ENCODE measurements at places on chromosomes 1 and 21.

GRCh38 chr1:228393268-228393701, 13.3 kb downstream of the TRIM11 start:
- DNase-seq: no peak

- DNase-seq: no peak
Measured at GRCh38 chr1:19860418-19860817, 21.8 kb upstream of the OTUD3 start.

GRCh38 chr1:26533951-26534509, 4.5 kb downstream of the RPS6KA1 start:
- no peak for DNase-seq

GRCh38 chr1:44678626-44679025, 4.1 kb downstream of the ARMH1 start:
- DNase-seq: no peak

GRCh38 chr1:41322835-41323234, 38.4 kb upstream of the FOXO6 start:
- DNase-seq: peak; percentile 33

DNA sequence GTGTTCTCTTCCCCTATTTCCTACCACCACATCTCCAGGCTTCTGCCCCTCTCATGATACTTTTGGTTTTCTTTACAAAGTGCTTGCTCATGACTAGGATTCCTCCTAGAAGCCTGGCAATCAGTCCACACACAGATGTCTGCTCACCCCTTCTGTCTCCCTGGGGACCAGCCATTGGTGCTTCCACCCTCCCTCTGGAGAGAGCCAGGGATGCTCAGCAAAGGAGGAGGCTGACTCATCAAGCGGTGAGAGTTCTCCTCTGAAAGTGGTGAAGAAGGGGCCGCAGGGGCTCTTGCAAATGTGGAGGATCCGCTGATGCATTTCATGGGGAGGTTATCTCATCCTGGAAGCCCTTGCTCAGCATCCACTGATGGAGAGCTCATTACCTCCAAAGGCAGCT, 14.5 kb downstream of the NT5C1A start:
- DNase-seq: no peak

GRCh38 chr1:232901255-232901654, 49.2 kb upstream of the NTPCR start:
- no peak for DNase-seq

- DNase-seq: peak; percentile 11
Measured at GRCh38 chr1:19412654-19413053, 72.7 kb downstream of the CAPZB start.

DNA sequence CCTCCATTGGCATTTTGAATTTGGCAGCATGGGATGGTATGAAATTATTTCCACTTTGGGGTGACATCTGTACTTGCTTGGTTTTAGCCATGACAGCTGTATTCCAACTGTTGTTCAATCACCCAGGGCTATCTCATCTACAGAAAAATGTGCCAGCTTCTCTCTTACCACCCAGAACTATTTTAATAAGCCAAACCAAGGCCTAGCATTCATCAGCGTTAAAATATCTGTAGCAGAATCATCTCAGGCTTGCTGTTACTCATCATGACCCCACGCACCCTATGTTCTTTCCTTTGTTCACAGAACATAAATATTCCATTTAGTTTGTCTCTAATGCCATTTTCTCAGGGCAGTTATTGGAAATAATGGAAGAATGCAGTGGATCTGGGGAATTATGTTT, 49.8 kb downstream of the GIPC2 start:
- no peak for DNase-seq
